ENCODE measurements at places on chromosomes 5 and 9. TPM values are rescaled to one million over a fixed set of nuclear protein-coding genes. Genes with fewer than 3 reads are reported as not detected.

The PCDHGB4 gene
- 40.8 TPM for total RNA-seq

- no peak for DNase-seq
These were observed 36.2 kb downstream of the MOCS2 start for GRCh38 chr5:53073348-53073747.

DNA sequence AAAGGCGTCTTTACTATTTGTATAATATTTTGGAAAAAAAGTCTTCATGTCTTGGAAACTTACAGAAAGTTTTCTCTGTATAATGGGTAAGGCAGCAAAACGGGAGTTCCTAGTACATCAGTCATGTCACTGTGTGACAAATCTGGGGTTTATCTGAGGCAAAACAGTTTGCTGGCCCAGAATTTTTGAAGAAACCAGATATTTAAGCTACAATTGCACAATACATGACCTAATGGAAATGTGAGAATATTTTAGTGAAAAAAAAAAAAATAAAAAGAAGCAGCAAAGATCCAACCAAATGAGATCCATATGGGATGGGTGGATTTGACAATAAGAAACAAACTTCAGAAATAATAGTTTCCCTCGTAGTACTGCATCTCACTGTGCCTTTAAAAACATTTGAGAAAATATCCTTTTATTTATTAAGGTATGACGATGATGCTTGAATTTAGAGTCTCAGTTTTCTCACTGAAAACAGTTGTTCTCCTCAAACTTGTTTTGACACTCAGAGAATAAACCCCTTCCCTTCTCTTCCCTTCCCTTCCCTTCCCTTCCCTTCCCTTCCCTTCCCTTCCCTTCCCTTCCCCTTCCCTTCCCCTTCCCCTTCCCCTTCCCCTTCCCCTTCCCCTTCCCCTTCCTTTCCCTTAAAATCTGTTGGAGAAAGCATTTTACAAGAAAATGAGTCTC, 180.5 kb upstream of the TUT7 start:
- DNase-seq, result no peak

GRCh38 chr9:105148328-105149006, 96.0 kb upstream of the SLC44A1 start:
- peak; percentile 55 for DNase-seq

The OGN gene
- not detected for total RNA-seq

- peak; percentile 31 for DNase-seq
These were observed 5.2 kb upstream of the NKD2 start for GRCh38 chr5:1003296-1003937.

DNA sequence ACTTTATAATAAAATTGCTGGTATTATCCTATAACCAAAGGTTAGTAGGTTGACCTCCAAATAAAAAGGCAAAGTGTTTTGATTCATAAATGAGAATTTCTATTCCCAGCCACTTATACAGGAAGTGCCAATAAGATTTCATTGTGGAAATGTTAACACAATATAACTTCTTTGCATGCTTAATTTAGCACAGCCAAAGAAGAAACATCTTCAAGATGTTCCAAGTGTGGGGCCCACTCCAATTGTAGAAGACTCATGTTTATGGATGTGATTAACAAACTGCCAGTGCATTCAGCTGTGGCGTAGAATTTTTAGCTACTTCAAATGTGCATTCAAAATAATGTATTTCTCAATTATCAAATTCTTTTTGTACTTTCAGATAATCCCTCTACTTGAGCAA, 402.3 kb downstream of the DEPDC1B start:
- DNase-seq, result no peak

- no peak for DNase-seq
These were observed 11.9 kb upstream of the NXNL2 start for GRCh38 chr9:88523056-88523455.

DNA sequence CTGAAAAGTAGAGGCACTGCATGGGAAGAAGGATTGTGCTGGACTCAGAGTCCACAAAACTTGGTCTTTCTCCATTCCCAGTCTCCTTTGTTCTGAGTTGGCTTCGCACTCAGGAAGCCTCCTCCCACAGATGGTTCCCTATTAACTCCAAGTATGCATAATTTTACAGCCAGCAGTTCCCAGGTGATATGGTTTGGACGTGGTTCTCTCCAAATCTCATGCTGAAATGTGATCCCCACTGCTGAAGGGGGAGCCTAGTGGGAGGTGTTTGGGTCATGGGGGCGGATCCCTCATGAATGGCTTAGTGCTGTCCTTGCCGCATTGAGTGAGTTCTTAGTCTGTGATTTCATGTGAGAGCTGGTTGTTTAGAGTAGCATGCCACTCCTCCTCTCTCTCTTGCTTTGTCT, 86.6 kb downstream of the FEM1C start:
- DNase-seq, result no peak

The CAAP1 gene
- total RNA-seq, result 14.3 TPM

The ADAMTS6 gene
- 2.1 TPM for total RNA-seq

The PCAT7 gene
- total RNA-seq, result 16.4 TPM

DNA sequence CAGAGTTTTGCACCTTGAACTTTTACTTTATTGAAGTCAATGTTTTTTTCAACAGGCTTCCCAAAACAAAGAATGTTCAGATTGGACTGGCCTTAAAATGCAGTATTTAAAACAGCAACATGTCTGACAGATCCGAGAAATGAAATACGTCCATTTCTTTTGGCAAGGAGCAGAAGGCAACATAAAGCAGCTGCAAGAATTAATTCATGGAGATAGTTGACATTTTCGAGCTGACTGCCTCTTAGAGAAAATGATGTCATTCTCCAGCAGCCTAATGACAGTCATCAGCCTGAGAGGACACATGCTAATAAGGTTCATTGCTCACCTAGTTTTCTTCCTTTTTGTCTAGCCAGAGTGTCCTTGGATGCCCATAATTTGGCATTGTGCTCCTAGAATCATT, 232.2 kb upstream of the SEMA6A start:
- no peak for DNase-seq

The SUB1 gene
- 172 TPM for total RNA-seq

The PRSS3 gene
- total RNA-seq, result not detected

- no peak for DNase-seq
These were observed 19.4 kb upstream of the FBP2 start for GRCh38 chr9:94613003-94613402.

GRCh38 chr5:170681013-170681433, 102.5 kb upstream of the GABRP start:
- peak; percentile 31 for DNase-seq

- DNase-seq, result no peak
These were observed 10.7 kb downstream of the OR2V1 start for GRCh38 chr5:181120306-181120705.

GRCh38 chr5:95043234-95043633, 241.7 kb downstream of the MCTP1 start:
- DNase-seq, result no peak

DNA sequence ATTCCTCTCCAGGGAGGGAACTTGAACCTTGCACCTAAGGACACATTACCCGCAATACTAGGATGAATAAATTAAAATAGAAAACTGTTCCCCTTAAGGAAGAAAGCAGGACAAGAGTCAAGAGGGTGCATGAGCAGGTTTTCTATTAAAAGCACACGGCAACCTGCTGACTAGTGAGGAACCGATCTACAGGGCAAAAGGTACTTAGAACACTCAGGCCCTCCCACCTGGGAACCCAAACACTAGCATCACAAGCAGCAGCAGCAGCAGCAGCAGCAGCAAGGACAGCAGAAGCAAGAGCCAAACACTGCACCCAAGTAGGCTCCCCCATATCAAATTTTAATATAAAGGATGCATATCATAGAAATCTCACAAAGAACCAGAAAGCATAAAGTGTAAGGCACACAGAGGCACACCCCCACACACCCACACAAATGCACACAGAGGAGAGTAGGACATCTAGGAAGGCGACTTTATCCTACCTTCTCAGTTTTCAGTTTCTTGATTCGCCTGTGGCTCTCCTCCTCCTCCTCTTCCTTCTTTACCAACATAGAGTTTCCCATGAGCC, 2.8 kb downstream of the ZNF608 start:
- no peak for DNase-seq

The RASGEF1C gene
- total RNA-seq, result 21.1 TPM

DNA sequence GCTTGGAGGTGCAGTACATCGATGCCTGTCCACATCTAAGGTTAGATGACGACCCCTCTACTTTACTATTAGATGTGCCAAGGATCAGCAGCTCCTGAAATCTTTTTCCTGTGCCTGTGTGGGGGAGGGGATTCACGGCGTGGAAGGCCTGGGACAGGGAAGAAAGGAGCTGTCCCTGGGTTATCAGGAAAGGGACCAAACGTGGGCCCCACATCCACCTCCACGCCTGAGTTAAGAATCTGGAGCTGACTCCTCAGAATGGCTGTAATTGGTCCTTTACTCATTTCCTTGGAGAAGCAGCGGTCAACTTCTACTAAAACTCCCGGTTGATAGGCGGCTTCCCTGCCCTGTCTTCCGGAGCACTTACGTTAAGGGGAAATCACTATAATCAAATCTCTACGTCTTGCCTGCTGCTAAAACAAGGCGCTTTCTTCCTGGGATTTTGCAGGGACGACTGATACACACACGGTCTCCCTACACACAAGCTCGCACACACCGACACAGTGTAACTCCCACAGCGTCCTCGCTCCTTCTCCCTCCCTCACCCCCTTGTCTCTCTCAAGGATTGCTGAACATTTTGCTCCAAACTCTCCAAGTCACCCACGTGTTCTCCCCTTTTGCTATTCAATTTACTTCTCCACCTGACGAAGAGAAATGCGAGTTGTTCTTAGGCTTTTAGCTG, 1.4 kb downstream of the PDE4D start:
- DNase-seq, result peak; percentile 20

GRCh38 chr9:121881920-121882500, 211.1 kb downstream of the TTLL11 start:
- no peak for DNase-seq

The DMRT3 gene
- total RNA-seq, result 1.7 TPM

The KCNN2 gene
- total RNA-seq, result 2.3 TPM

- DNase-seq, result no peak
These were observed 131.7 kb downstream of the DENND1A start for GRCh38 chr9:123798195-123798594.

- no peak for DNase-seq
These were observed 558.5 kb downstream of the EFNA5 start for GRCh38 chr5:107112216-107112615.

- no peak for DNase-seq
These were observed 709.2 kb upstream of the WWC1 start for GRCh38 chr5:167582283-167582682.

DNA sequence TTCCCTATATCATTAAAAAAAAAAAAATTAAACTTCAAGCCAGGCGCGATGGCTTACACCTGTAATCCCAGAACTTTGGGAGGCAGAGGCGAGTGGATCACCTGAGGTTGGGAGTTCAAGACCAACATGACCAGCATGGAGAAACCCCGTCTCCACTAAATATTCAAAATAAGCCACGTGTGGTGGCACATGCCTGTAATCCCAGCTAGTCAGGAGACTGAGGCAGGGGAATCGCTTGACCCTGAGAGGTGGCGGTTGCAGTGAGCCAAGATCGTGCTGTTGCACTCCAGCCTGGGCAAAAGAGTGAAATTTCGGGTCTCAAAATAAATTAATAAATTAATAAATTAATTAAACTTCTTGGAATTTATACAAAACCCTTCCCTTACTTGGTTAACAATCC, 358.6 kb upstream of the CDH9 start:
- DNase-seq, result no peak

The MARVELD2 gene
- 1.6 TPM for total RNA-seq

DNA sequence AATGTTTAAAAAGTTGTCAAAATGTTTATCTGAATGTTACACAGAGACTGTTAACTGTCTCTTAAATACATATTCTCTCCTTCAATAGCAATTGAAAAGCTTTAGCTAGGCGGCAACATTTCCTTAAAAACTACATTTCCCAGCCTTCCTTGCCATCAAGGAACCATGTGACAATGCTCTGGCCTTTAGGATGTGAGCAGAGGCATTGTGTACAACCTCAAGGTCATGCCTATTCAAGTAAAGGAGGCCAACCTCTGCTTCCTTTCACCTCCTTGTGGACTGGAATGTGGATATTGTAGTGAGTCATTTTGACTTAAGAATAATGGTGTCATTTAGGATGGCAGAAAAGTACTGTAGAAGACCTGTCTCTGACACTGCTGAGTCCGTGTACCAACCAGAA, 23.7 kb upstream of the MROH2B start:
- DNase-seq, result no peak

DNA sequence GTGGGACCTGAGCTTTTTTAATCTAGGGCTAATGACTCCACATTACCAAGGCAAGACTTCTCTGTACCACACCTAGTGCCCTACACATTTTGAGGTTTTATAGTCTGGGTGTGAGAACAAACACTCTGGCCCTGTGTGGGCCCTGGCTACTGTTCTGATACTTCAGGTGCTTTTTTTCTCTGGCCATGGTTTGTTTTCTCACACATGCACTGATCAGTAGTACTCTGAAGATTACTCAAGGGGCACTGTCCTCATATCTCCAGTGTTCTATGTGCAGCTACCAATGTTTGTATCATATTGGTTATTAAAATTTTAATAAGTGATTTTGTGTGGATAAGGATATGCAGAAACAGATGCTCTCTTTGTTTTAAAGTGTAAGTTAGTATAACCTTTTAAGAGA, 5.9 kb upstream of the C9orf40 start:
- no peak for DNase-seq

The OR1L1 gene
- total RNA-seq, result not detected

DNA sequence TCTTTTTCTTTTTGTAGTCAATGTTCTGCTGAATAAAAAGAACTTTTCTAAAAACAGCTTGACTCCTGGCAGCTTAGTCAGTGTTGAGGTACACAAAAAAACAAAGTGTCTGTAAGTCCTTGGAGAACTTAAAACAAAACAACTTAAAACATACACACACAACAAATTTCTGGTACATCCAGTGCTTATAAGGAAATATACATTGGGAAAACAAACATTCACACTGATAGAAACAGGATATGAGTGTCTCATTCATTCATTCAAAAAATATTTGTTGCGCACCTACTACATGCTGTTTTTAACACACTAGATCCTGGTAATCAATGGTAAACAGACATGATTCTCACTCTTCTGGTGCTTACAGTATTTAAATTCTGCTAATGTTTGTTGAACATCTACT, 27.4 kb upstream of the MEGF9 start:
- no peak for DNase-seq

GRCh38 chr5:111223101-111223786, 940 bp upstream of the CAMK4 start:
- DNase-seq, result no peak

The ZNF883 gene
- total RNA-seq, result 18.4 TPM

- no peak for DNase-seq
These were observed 23.8 kb downstream of the NANS start for GRCh38 chr9:98080326-98080725.

- no peak for DNase-seq
These were observed 8.6 kb downstream of the STC2 start for GRCh38 chr5:173319646-173320045.

GRCh38 chr9:137313956-137314560, 12.0 kb upstream of the NRARP start:
- peak; percentile 24 for DNase-seq

The ANKRD20A1 gene
- total RNA-seq, result not detected

The LECT2 gene
- not detected for total RNA-seq

- DNase-seq, result no peak
These were observed 348.8 kb downstream of the SH3GL2 start for GRCh38 chr9:17927616-17928015.

DNA sequence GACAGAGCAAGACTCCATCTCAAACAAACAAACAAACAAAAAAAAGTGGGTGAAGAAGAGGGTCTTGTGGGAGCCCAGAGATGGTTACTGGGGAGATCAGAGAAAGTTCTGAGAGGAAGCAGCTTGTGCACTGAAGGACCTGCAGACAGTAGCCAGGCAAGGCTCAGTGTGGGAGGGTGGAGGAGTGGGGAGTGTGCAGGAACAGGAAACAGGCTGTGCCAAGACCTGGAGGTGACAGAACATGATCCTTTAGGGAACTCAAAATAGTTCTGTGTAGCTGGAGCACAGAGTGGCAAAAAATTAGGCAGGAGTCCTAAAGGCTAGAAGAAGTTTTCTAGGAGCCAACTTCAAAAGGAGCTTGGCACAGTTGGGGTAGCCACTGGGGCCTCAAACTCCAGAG, 19.2 kb upstream of the NANS start:
- no peak for DNase-seq
